ENCODE measurements at places on chromosomes 7 and 10. TPM values are rescaled to one million over a fixed set of nuclear protein-coding genes. Genes with fewer than 3 reads are reported as not detected.

HOXA7 gene
- not detected for total RNA-seq

LLCFC1 gene
- not detected for total RNA-seq

HABP2 gene
- total RNA-seq: not detected

GIMAP2 gene
- 0.21 TPM for total RNA-seq

NPSR1 gene
- not detected for total RNA-seq

PAPSS2 gene
- total RNA-seq: 5.1 TPM

NPC1L1 gene
- total RNA-seq: under 0.01 TPM

ACTL6B gene
- total RNA-seq: not detected

SPDYE5 gene
- total RNA-seq: not detected

CASTOR2 gene
- 2.4 TPM for total RNA-seq

ERVW-1 gene
- not detected for total RNA-seq

ZNF783 gene
- total RNA-seq: 9.9 TPM

PNLIPRP1 gene
- not detected for total RNA-seq

FGF8 gene
- not detected for total RNA-seq

LIPJ gene
- under 0.01 TPM for total RNA-seq

CRPPA gene
- total RNA-seq: 0.34 TPM

NANOS1 gene
- total RNA-seq: 0.68 TPM

NKX6-2 gene
- not detected for total RNA-seq

CTAGE6 gene
- total RNA-seq: not detected

NEUROG3 gene
- not detected for total RNA-seq

DPYSL4 gene
- total RNA-seq: 11.7 TPM

GIGYF1 gene
- total RNA-seq: 16.4 TPM

OPN1SW gene
- not detected for total RNA-seq

C10orf53 gene
- total RNA-seq: not detected

SEMA3D gene
- not detected for total RNA-seq

UNCX gene
- not detected for total RNA-seq

SFTPA1 gene
- not detected for total RNA-seq

ATP6V0A4 gene
- total RNA-seq: 0.07 TPM

SLC26A5 gene
- not detected for total RNA-seq

EN2 gene
- total RNA-seq: under 0.01 TPM

MINPP1 gene
- 24.3 TPM for total RNA-seq

IPMK gene
- 9.2 TPM for total RNA-seq

ZNF804B gene
- total RNA-seq: not detected

CLEC2L gene
- not detected for total RNA-seq

ODAD2 gene
- 0.28 TPM for total RNA-seq

PCDH15 gene
- not detected for total RNA-seq

MOGAT3 gene
- not detected for total RNA-seq

FIGNL1 gene
- total RNA-seq: 31.0 TPM

GCK gene
- 0.34 TPM for total RNA-seq

FRMPD2 gene
- total RNA-seq: under 0.01 TPM

ADAMTS14 gene
- total RNA-seq: 0.14 TPM

ICA1 gene
- 10.6 TPM for total RNA-seq

TRIM50 gene
- total RNA-seq: not detected

ACBD7 gene
- total RNA-seq: 0.07 TPM

HOXA11 gene
- not detected for total RNA-seq

BLNK gene
- 10.6 TPM for total RNA-seq
